Activated CD4-positive, CD25-positive, alpha-beta regulatory T cell treated with anti-CD3 and anti-CD28 coated beads, Interleukin-2, amount 50 U/mL, for 24 hours (primary cell): ENCODE measurements at places on chromosomes 5 and 9.

GRCh38 chr5:99133921-99134320 is 205.1 kb upstream of the CHD1 start:
- ATAC-seq: no peak

- no peak for ATAC-seq
These were observed 2.5 kb downstream of the LPAR1 start for GRCh38 chr9:111035543-111036428.

DNA sequence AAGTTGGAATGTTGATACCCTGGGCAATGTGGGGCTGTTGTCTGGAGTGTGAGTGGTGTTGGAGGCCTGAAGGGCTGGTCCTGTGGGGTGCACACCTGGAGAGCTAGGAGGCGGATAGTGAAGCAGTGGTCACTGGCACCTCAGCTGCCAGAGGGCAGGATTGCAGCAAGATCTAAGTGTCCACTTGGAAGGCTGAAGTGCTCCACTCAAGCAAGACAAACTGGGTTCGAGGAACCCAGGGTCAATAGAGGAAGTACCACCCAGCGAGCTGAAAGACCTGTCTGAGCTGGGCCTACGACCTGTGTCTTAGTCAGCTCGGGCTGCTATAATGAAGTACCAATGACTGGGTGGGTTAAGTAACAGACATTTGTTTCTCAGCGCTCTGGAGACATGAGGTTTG is 39.7 kb upstream of the TJP2 start:
- ATAC-seq: no peak

DNA sequence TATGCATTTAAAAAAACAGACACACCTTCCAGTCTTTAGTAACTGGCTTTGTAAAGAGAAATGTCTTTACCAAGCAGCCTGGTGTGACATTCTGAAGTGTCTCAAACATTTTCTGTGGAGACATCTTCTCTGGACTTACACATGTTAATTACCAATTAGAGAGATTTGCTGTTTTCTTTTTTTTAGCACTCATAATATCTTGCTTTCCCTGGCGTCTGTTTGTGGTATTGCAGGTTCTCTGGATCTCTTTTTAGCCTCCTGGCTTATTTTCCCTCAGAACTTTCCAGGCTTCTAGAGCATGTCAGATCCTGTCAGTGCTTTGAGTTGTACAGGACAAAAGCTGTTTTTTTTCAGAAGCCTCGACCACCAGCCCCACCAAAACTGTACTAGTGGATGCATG is 92.5 kb downstream of the MSX2 start:
- ATAC-seq: no peak

GRCh38 chr5:132083071-132083678 is 9.6 kb downstream of the CSF2 start:
- peak; percentile 47 for ATAC-seq

DNA sequence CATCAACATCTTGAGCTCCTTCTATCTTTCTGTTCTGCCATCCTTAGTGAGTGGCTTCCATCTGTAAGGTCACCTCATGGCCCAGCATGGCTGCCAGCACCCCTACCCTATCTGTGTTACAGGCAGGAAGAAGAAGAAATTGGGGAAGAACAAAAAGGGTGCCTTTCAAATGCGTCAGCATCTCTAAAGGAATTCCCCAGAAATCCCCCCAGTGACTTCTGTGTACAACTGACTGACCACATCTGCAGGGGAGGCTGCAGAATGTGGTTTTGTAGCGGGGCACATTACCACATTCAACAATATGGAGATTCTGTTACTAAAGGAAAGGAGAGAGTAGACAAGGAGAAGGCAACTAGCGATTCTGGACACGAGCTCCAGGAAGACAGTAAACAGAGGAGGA is 40.1 kb downstream of the ALG2 start:
- peak; percentile 40 for ATAC-seq

DNA sequence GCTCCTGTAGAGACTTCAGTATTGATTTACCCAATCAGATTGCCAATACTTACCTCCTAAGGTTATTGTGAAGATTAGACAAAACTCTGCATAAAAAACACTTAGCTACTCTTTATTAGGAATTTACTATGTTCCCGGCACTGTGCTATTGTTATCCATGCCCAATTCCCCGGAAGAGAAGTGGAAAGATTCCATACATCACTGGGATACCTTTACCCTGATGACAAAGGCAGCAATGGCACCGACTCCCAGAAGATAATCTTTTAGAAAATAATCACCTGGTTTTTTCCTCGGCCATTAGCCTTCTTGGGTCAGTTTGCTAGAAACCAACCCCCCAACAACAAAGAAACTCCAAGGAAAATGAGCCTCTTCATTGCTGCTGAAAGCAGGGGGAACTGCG is 226.0 kb downstream of the SNX18 start:
- no peak for ATAC-seq

DNA sequence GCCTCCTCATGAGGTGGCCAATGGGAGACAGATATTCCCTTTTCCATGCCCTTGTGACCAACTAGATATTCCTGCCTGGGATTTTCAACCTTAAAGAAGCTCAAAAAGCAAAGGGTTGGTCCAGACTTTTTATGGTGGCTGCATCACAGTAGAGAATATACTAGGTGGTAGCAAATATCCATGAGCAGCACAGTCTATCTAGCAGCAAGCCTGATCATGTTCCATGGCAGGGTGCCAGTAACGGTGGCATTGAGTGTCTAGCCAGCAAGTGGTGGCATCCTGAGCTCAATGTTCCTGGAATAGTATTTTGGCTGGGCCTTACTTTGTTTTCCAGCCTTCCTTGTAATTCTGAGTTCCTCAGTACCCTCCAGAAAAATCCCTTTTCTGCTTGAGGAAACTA is 25.8 kb downstream of the CDC25C start:
- no peak for ATAC-seq

GRCh38 chr5:14735944-14736343 is 71.4 kb downstream of the OTULIN start:
- no peak for ATAC-seq

- ATAC-seq: no peak
These were observed 1132.7 kb downstream of the CDH9 start for GRCh38 chr5:25905646-25906045.

DNA sequence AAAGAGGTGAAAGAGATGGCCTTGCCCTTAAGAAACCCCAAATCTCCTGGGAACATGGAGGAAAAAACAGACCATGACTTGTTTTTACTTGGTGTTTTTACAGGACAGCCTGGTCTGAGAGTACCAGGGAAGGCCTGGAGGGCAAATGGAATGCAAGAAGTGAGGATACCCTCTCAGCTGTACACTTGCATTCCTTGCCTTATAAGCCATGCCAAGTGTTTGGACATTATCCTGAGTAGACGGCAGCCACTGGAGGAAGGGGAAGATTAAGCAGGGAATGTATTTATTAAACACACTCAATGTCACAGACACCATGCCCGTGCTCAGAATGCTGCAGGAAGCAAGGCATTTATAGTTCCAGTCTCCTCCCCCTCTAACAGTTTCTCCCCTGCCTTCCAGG is 581.4 kb downstream of the CDK5RAP2 start:
- no peak for ATAC-seq

- ATAC-seq: no peak
These were observed 471.9 kb upstream of the RGMB start for GRCh38 chr5:98301547-98301946.

- no peak for ATAC-seq
These were observed 1.5 kb upstream of the LYSMD3 start for GRCh38 chr5:90530736-90531487.
